Esophagus squamous epithelium (tissue), 5 donors: ENCODE measurements at places on chromosomes 16 and 17.

GRCh38 chr17:44230140-44230539, 10.7 kb upstream of the UBTF start:
- DNase-seq = no peak

GRCh38 chr16:80174416-80174815, 366.4 kb upstream of the DYNLRB2 start:
- DNase-seq = no peak

DNA sequence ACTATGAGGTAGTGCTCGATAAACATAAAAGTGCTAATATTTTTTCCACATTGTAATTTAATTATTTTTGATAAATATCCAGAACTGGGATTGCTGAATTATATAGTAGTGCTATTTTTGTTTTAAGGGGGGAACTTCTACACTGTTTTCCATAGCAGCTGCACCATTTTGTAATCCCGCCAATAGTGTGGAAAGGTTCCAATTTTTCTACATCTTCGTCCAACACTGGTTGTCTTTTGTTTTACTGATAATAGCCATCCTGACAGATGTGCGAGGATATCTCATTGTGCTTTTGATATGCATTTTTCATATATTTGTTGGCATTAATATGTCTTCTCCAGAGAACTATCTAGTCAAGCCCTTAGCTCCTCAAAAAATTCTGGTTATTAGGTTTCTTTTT, 259.6 kb upstream of the KCNJ16 start:
- no peak for DNase-seq

DNA sequence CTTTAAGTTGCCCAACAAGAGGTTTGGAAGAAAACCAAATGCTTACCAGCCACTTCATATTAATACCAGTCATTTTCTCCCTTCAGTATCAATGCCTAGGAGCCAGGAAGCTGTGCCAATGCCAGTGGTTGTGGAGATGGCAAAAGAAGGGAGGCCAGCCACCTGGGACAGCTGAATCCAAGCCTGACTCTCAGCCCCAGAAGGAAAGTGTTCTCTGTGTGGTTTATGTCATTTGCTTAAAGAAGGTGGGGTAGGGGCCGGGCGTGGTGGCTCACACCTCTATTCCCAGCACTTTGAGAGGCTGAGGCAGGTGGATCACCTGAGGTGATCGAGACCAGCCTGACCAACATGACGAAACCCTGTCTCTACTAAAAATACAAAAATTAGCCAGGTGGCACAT, 13.4 kb downstream of the C17orf78 start:
- DNase-seq = no peak

- no peak for DNase-seq
Measured at GRCh38 chr16:56388209-56388608, 37.1 kb downstream of the AMFR start.

GRCh38 chr16:4994719-4995434, 36.7 kb downstream of the SEC14L5 start:
- no peak for DNase-seq

- DNase-seq = no peak
Measured at GRCh38 chr17:30869005-30869404, 37.0 kb downstream of the TEFM start.

- DNase-seq = no peak
Measured at GRCh38 chr16:4038448-4038847, 77.8 kb downstream of the ADCY9 start.

DNA sequence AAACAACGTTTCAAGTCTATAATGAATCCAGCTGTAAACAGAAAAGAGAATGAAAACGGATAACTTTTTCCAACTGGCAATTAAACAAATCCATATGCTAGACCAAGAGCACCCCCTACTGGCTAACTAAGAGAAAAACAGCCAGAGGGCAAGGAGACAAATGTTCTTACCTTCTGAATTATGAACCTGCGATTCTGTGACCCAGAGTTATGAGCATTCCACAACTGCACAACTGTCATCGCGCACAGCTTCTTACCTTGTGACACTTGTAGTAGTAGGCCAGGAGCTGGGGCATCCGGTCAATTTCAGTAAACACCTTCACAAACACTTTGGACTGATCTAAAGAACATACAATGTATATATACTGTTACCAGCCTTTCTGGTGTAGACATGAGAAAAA, 18.6 kb downstream of the COG7 start:
- no peak for DNase-seq

GRCh38 chr17:66114609-66115008, 77.3 kb downstream of the CEP112 start:
- DNase-seq = no peak
